ENCODE measurements at places on chromosomes 12 and 14.

DNA sequence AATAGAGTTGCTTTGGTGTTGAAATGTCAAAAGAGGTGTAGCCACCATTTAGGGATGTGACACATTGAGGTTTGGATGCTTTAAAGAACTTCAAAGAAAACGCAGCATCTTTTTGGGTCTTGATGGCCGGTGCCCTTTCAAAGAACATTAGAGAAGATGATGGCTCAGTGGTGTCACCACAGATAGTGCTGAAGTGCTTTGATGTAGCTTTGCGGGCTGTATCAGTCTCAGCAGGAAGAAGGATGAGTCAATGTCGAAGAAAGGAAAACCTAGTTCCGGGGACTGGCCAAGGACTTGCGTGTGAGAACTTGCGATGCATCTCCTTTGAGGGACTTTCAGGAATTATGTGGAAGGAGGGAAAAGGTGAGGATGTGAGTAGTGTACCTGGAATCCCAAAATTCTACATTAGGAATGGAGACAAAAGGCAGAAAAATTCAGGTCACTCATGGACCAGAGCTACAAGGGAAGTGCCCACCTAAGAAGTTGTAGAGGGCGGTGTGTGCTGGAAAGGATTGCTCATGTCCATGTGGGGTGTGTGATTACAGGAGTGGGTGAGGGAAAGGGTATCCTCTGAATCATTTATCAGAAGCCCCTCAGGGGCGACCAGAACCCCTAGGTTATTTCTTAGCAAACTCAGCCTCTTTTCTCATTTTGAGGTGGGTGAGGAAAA lies 39.7 kb upstream of the GZMB start:
- DNase-seq: no peak

GRCh38 chr12:14654416-14654815 lies 42.0 kb downstream of the GUCY2C start:
- no peak for DNase-seq

GRCh38 chr12:109760930-109761921 lies 47.6 kb downstream of the FAM222A start:
- DNase-seq: no peak

DNA sequence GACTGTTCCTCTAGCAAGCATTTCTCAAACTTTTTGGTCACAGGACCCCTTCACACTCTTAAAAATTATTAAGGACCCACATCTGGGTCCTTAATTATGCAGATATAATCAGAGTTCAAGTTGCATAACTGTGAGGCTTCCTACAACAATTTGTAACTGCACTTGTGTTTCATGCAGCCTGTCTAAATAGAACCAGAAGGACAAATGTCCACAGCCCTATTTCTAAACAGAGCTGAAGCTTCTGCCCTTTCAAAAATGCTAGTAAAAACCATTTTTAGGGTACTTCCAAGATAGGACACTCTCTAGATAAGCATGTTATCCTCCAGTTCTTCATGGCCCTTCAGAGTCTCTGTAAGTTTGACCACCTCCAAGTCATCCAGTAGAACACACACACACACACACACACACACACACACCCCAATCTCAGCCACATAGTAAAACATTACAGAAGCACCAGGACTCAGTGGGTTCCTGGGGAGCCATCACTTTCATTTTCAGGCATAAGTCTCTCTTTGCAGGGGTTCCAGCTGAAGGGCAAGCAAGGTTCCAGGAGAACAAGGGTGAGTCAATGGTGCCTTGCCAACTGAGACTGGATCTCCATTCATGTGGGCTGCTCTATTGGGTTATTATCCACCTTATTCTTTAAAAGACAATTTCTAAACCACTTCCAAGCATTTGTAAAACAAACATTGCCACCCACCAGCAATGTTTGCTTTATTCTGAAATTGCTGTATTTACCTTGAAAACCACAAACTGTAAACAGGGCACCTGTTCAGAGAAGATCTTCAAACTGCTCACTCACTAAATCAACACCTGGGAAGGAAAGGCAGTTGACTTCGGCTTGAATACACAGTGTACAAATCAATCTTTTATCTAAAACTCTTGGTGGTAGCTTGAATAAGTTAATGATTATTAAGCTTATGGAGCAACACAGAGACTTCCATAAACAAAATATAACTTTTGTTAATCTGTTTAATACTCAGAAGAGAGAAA lies 64.1 kb downstream of the ITPR2 start:
- DNase-seq: no peak

DNA sequence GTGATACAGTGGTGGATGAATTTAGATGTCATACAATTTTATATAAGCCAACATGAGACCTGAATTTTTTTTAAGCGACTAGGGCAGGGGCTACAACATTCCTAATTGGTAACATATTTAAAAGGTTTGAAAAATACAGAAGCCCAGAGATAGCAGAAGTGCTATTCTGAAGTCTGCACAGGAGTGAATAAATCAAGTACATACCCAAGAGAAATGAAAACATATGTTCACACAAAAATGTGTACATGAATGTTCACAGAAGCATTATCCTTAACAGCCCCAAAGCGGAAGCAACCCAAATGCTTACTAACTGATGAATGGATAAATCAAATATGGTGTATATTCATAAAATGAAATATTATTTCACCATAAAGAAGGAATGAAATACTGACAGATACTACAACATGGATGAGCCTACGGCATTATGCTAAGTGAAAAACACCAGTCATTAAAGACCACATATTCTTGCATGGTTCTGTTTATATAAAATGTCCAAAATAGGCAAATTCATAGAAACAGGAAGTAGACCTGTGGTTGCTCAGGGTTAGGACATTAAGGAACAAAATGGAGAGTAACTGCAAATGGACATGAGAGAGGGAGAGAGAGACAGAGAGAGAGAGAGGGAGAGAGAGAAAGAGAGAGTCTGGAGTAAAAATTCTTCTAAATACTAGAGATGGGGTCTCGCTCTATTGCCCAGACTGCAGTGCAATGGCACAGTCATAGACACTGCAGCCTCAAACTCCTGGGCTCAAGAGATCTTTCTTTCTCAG lies 28.0 kb upstream of the GXYLT1 start:
- no peak for DNase-seq

DNA sequence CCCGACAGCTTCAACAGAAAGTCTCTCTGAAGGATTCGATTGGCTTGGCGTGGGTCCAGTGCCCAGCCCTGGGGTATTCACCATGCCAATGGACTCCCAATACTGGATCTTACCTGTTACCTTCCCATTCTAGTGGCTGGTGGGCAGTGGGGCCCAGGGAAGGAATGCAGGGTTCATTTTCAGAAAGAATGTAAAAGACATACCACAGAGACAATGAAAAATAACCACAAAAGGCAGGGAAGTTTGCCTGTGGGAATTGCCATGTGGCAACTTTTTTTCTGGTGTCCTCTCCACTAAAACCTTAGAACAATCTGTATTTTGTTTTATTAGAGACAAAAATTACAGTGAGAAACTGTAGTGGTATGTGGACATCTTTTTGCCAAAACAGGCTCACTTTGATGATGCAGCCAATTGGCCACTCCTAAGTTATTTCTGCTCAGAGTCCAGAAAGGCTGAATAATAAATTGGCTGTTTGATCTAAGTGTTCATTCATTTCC lies 55.2 kb downstream of the PTGER2 start:
- DNase-seq: peak; percentile 58

DNA sequence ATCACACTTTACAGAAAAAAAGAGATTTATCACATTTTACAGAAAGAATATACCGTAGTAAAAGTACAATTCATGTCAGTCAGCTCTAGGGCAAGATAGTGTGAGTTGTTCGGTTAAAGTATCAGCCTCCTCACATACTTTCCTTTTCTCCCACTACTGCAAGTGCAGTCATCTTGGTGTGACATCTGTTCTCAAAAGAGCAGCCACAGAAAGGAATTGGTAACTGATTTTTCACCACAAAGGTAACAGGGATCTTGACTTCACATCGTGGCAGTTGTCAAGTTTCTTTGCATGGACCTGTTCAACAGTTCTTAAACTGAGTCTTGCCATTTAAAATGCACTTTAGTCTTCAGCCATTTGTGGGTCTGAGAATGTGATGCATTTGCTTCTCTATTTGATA lies 5.0 kb upstream of the E2F7 start:
- DNase-seq: no peak

- no peak for DNase-seq
These were observed 183.8 kb upstream of the ARHGAP5 start for GRCh38 chr14:31893221-31893757.

DNA sequence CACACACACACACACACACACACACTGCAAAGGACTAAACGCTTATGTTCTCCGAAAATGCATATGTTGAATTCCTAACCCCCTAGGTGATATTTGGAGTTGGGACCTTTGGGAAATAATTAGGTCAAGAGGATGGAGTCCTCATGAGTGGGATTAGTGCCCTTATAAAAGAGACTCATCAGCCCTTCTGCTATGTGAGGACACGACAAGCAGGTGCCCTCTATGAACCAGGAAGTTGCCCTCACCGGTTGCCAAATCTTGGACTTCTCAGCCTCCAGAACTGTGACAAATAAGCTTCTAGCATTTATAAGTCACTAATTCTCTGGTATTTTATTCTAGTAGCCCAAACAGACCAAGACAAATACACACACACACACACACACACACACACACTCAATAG lies 20.7 kb upstream of the TCP11L2 start:
- DNase-seq: no peak

DNA sequence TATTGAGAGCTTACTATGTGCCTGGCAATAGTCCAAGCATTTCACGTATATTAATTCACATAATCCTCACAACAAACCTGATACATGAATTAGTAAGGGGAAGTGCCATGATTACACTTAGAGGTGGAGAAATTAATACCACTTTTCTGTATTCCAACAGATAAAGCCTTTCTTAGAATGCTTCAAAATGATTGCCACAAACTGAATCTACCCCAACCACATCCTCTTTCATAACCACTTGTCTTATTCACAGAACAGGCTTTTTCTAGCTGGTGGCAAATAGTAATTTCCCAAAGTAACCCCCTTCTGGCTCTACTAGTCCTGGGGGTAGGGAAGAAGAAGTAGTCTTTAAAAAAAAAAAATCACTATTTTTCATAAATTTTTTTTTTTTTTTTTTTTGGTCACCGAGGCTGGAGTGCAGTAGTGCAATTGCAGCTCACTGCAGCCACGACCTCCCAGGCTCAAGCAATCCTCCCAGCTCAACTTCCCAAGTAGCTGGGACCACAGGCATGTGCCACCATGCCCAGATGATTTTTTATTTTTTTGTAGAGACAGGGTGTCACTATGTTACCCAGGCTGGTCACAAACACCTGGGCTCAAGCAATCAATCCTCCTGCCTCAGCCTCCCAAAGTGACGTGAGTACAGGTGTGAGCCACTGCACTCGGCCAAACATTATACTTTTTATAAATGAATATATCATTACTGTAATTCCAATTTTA lies 59.0 kb upstream of the ARID2 start:
- DNase-seq: peak; percentile 35

DNA sequence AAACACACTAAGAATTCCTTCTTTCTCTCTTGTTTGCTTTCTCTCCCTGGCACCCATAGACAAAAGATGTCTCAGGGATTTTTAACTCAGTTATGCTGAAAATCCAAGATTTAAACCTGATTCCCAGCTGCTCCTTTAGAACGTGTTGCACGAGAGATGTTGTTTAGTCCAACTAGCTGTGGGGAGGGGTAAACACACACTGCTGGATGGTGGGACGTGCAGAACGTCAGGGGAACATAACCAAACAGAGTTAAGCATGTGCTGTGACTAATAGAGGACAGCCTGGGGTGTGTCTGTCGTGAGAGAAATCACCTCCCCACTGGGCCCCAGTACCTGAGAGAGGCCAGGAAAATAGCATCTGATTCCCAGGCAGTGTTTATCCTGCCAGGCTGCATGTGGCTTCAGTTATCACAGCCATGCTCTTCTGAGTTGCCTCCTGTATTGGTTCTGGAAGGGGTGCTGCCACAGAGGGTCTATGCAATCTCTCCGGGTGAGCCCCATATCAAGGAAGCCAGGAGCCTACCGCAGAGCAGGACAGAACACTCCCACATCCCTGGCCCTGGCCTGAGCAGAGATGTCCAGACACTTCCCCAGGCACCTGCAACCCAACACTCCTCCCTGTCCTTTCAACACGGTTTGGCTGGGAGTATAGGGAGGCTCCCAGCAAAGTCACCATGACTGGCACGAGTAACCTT lies 112.7 kb upstream of the EGLN3 start:
- DNase-seq: no peak

DNA sequence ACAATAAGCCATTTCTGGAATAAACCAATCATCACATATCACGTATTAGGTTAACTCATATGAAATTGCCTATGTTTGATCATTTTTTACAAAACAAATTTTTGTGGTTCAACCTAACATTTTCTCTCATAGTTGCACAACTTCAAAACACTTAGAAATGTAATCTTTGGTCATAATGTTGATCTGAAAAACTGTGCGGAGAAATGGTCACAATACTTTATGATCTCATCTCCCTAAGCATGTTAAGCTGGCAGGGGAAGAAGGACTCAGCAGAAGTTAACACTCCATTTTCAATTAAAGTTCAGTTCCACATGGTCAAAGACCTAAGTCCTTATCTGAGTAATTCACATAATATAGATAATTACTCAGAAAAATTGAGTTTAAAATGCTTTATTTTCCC lies 194.8 kb downstream of the CAPZA3 start:
- peak; percentile 61 for DNase-seq

DNA sequence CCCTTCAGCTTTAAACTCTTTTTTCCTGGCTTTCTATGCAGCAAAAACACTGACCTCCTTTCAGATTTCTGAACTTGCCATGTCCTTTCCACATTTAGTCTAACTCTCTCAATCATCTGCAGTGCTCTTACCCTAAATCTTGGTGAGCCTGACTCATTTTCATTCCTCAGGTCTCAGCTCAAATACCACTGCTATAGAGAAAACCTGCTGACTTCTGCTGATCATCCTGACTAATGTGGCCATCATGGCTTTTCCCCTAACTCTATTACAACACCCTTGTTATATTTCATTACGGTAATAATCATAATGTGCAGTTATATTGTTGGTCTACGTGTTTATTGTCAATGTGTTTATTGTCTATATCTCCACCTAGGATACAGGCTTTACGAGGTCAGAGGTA lies 207.3 kb upstream of the OR4E1 start:
- DNase-seq: peak; percentile 23
